ENCODE measurements at places on chromosomes 1 and 21. TPM values are rescaled to one million over a fixed set of nuclear protein-coding genes. Genes with fewer than 3 reads are reported as not detected.

Gene MYCL
- 7.1 TPM for polyA plus RNA-seq

Gene ZNHIT6
- 9.7 TPM for polyA plus RNA-seq

Gene DYRK3
- polyA plus RNA-seq: 4.9 TPM

Gene RAD54L
- 15.8 TPM for polyA plus RNA-seq

Gene CYP4A11
- polyA plus RNA-seq: 0.15 TPM

Gene HAPLN2
- polyA plus RNA-seq: 69.6 TPM

Gene BRDT
- polyA plus RNA-seq: not detected

Gene ADGRL4
- 5.6 TPM for polyA plus RNA-seq

Gene HFM1
- 0.39 TPM for polyA plus RNA-seq

Gene LCE3D
- not detected for polyA plus RNA-seq

Gene NBPF9
- polyA plus RNA-seq: 9.1 TPM

Gene ALX3
- polyA plus RNA-seq: 19.3 TPM

Gene PADI3
- not detected for polyA plus RNA-seq

Gene ZZZ3
- polyA plus RNA-seq: 7.7 TPM

Gene ARHGEF16
- polyA plus RNA-seq: 13.5 TPM

Gene C1orf94
- 3.4 TPM for polyA plus RNA-seq

Gene C1QA
- 86.1 TPM for polyA plus RNA-seq

Gene TEX38
- not detected for polyA plus RNA-seq

Gene PDZK1
- not detected for polyA plus RNA-seq

Gene IFNAR1
- polyA plus RNA-seq: 14.9 TPM

Gene LRRC71
- polyA plus RNA-seq: not detected

Gene C8A
- not detected for polyA plus RNA-seq

Gene RGS2
- 10.7 TPM for polyA plus RNA-seq

Gene S100A7
- not detected for polyA plus RNA-seq

Gene SPATA6
- polyA plus RNA-seq: 7.4 TPM

Gene LDLRAP1
- 11.4 TPM for polyA plus RNA-seq

Gene DDR2
- 2.7 TPM for polyA plus RNA-seq

Gene TMPRSS2
- not detected for polyA plus RNA-seq

Gene CRP
- not detected for polyA plus RNA-seq

Gene IFNLR1
- polyA plus RNA-seq: 0.41 TPM

Gene CHODL
- 0.64 TPM for polyA plus RNA-seq

Gene LAMB3
- polyA plus RNA-seq: 1.7 TPM

Gene CFAP141
- polyA plus RNA-seq: not detected

Gene EFNA1
- polyA plus RNA-seq: 16.6 TPM

Gene ZNF695
- 2.4 TPM for polyA plus RNA-seq

Gene SERINC2
- 64.8 TPM for polyA plus RNA-seq

Gene LRRC53
- polyA plus RNA-seq: not detected

Gene AMY1C
- polyA plus RNA-seq: not detected

Data from brain (organoid and tissue), 16 donors.